NCI-H524 (cell line): ENCODE measurements at places on chromosomes 16 and 17.
A peak's percentile ranks its signal among the peaks of the same experiment; 100 is the strongest.

DNA sequence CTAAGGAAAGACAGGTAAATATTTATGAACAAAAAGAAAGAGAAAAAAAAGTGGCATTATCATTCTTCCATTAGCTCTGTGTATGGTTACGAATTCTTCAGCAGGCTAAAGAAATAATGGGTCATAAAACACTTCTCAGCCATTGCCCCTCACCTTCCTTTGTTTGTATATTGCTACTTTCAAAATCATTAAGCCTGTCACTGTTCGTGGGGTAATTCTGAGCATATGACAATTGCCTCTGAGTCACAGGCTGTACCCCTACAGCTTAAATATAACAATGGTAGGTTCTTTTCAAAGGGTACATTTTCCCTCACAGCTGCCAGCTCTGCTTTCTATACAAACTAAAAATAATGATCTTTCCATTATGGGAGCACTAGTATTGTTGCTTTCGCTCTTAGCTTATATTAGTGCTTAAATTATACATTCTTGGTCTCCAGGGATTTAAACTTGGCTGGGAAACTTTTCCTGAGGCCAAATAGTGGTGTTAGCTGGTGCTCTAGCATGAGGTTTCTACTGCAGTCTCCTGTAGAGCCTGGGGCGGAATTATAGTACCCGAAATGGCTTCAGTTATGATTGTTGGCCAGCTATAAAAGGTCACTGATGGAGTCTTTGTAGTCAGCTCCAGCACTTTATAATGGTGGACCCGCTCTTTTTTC lies 74.7 kb upstream of the CDH11 start:
- DNase-seq, result no peak

- no peak for DNase-seq
Measured at GRCh38 chr16:27801289-27801945, 251.5 kb downstream of the KATNIP start.

- DNase-seq, result no peak
Measured at GRCh38 chr16:47310792-47311211, 150.1 kb downstream of the ITFG1 start.

DNA sequence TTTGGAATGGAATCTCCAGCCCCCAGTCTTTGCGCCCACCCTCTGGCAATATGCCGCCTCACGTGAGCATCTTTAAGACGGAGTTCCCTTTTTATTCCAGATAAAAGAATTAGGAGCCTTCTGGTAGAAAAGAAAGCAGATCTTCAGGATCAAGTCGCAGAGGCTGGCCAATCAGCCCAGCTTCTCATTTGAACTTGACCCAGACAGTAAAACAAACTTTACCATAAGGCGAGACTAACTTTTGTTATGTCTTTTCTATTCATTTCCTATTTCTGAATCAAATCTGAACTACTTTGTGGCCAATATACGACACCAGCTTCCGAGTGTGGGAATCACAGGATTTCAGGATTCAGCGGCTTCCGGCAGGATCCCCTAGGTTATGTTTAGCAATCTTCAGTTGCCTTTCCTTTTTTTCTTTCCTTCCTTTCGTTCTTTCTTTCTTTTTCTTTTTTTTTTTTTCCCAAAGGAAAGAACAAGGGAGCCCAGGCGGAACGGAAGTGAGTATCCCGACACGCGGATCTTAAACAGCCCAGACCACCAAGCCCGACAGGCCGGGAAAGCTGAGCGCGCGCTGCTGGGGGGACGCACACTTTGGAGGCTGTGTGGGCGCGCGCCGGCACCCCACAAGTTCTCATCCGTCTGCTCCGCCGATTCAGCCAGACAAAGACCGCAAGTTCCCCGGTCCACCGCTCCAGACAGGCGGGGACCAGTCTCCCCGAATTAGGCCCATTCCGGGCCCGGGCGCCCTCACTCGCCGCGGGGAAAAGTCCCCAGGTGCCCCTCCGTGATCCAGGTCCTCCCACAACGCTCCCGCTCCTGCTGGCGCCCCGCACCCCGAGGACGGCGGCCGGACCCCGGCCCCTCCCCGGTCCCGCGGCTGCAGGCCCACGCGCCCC lies 633 bp downstream of the TBC1D16 start:
- no peak for DNase-seq

DNA sequence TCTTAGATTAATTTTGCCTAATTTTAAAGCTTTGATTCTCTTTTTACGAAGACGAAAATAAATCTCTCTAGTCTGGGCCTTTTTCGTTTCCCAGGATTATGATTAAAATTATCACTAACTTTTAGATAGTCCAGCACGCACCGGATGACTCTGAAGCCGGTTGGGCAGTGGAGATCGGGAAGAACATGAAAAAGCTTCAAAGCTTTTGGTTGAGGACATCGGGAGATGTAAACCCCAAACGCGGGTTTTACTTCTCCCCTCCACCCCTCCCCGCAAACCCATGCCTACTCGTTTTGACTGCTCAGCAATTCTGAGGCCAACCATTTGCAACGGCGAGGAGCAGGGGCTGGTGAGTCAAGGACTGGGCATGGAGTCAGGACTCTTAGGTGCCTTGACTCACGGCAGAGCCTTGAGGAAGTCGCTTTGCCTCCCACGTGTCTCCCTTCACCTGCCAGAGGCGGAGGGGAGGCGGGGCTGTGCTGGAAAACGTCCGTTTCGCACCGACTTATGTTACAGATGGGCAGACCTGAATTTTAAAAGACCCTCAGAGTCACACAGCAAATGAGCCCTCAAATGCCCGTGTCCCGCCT lies 989 bp upstream of the DUSP14 start:
- DNase-seq, result peak; percentile 71

GRCh38 chr17:16486373-16487250 lies 5.4 kb downstream of the LRRC75A start:
- DNase-seq, result peak; percentile 42

DNA sequence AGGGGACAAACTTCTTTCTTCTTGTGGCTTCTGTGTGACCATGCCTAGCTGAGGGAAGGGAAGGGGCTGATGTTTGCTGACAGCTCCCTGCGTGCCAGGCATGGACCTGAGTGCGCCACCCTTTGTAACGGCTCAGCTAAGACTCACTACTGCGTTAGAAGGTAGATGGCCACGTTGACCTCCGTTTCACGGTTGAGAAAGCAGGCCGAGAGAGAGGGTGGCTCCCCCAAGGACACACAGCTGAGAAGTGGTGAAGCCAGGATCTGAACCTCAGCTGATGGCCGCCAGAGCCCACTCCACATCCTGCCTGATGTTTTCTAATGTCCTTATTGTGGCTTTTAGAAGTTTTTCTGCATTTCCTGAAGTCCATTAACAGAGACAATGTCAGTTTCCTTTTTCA lies 45.1 kb downstream of the RGS9 start:
- DNase-seq, result no peak

- no peak for DNase-seq
Measured at GRCh38 chr17:5033352-5034015, 1.7 kb downstream of the SLC52A1 start.

DNA sequence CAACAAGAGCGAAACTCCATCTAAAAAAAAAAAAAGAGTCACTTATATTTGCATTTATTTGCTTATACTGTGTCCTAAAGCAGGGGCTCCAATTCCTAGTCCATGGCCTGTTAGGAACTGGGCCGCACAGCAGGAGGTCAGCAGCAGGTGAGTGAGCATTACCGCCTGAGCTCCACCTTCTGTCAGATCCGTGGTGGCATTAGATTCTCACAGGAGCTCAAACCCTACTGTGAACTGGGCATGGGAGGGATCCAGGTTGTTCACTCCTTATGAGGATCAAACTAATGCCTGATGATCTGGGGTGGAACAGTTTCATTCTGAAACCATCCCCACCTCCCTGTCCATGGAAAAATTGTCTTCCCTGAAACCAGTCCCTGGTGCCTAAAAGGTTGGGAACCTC lies 24.9 kb downstream of the ITGB3 start:
- DNase-seq, result no peak

DNA sequence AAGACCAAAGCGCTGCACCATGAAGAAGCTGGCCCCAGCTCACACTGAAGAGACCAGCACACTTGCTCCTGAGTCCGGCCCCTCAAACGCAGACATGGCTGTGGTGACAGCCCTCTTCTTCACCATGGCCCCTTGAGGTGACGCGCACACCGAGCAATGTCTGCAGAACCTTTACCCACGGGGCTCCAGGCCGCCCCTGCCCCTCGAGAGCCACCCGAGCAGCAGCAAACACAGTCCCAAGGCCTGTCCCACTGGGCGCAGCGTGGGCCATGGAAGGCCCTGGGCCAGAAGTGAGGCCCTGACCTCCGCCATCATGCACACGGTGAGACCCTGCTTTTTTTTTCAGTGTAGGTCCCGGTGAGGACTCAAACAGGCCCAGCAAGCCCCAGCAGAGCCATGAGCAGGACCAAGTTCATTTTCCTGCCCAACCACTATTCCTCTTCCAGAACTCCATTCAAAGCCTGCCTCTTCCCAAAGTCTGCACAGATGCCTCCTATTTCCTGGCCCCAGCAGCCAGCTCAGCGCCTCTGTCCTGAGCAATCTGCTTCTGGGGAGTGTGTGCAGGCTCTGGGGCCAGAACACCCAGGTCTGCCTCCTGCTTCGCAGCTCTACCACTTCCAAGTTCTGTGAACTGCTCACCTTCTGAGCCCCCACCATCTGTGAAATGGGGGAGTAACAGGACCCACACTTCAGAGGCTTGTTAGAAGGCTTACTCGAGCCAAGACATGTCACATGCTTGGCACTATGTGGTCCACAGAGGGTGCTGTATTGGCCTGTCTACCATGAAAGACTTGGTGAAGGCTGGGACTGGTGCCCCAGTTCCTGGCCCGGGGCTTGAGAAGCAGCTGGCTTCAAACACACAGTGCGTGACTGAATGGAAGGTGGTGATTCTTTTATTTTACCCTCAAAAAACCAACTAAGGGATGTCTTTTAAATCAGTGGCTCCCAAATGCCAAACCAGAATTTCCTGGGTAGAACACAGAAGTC lies 35.7 kb upstream of the GSG1L start:
- DNase-seq, result no peak

GRCh38 chr17:3502466-3502865 lies 26.7 kb downstream of the ASPA start:
- DNase-seq, result no peak

- DNase-seq, result peak; percentile 46
Measured at GRCh38 chr16:46972429-46973206, 856 bp downstream of the DNAJA2 start.

GRCh38 chr16:48206594-48207242 lies 37.4 kb upstream of the LONP2 start:
- DNase-seq, result no peak

DNA sequence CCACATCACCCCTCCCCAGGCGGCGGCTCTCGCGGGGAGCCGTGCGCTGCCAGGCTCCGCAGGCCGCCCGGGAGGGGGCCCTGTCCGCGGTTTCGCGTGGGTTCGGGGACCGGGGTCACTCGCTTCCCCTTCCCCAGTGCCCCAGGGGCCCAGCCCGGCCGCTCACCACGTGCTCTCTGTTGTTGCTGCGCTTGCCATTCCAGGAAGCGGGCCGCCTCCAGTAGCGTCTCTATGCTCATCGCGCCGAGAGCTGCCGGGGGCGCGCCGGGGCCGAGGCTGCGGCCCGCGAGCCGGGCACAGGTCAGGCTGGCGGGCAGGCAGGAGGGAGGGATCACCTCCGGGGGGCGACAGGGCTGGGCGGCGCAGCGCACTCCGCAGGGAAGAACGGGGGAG lies 390 bp downstream of the MNT start:
- no peak for DNase-seq

- DNase-seq, result no peak
Measured at GRCh38 chr16:15946257-15947044, 3.0 kb upstream of the ABCC1 start.

- no peak for DNase-seq
Measured at GRCh38 chr17:61460796-61461585, 8.8 kb downstream of the TBX4 start.

DNA sequence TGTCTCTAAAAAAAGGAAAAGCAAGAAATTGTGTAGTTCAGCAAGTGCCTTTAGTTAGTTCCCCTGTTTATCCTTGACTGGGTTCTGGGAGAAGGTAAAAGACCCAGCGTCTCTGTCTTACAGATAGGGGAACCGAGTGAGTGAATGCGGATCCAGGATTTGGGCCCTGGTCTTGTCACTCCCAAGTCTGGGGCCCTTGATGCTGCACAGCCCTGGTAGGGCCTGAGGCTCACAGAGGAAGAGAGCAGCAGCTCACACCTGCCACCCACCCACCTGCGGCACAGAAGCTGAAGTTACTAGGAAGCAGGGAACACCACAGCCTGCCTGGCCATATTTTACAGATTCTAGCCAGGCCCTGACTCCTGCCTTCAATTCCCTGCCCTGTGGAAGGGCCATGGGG lies 22.2 kb downstream of the LASP1 start:
- DNase-seq, result no peak

- DNase-seq, result no peak
Measured at GRCh38 chr17:57701124-57701523, 44.0 kb downstream of the CCDC182 start.

- DNase-seq, result peak; percentile 55
Measured at GRCh38 chr17:57523926-57524632, 221.0 kb downstream of the CCDC182 start.

DNA sequence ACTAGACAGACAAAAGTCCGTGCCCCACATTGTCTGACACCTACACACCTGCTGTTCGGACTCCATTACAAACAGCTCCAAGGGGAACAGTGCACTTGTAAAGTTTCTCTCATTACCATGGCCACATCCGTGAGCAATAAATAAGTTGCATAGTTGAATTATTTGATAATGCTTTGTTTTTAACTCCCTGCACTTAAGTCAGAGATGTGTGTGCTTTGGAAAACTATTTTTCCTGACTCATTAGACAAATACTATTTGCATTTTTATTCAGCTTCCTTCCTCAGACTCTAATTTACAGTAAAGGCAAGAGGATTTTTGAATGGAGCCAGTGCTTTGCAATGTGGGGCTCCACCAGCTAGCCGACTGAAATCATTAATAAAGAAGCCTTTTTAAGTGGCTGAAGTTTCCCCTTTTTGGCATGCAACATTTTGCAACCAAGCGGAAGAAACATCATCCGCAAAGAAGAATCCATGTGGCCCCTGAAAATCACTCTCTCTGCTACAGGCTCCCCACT lies 6.5 kb upstream of the CCL2 start:
- no peak for DNase-seq

DNA sequence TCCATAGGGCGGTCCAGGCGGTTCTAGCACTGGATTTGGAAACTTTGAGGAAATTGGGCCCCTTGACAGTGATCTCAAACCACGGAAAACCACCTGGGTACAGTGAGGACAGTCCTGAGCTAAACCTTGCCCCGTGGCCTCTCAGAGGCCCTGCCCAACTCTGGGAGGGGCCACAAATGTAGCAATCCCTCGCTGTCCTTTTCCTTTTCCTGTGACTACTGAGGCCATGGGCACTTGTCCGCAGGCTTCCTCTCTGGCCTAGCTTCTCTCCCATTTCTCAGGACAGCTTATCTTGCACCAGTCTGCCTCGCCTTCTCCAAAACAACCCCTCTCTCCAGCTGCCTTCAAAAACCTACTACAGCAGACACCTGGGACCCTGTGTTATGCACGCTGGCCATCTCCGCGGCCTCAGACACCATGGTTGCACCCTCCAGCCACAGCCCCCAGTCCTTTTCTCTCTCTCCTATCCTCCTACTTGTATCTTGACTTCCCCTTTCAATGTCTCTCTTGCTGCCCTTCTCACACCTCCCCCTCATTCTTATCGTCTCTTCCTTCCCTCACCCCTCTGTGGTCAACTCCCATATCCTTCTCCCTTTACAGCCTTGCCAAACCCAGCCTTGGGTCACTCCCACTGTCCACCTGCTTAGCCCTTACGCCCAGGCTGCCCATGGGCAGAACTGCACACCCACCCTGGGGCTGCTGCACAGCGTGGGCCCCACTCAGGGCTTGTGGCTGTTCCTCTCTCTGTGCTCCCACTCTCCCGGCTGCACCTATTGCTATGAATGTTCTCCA lies 7.6 kb downstream of the SCPEP1 start:
- no peak for DNase-seq

GRCh38 chr17:44170499-44171201 lies at the start of gene ASB16:
ASB16 (plus strand) TSS chr17:44170704; CDS start chr17:44170790, 86 bp downstream.
- DNase-seq, result no peak
